ENCODE measurements at places on chromosomes 13 and 19.

- DNase-seq = no peak
Observed at GRCh38 chr19:54473892-54474372, 836 bp upstream of the CDC42EP5 start.

DNA sequence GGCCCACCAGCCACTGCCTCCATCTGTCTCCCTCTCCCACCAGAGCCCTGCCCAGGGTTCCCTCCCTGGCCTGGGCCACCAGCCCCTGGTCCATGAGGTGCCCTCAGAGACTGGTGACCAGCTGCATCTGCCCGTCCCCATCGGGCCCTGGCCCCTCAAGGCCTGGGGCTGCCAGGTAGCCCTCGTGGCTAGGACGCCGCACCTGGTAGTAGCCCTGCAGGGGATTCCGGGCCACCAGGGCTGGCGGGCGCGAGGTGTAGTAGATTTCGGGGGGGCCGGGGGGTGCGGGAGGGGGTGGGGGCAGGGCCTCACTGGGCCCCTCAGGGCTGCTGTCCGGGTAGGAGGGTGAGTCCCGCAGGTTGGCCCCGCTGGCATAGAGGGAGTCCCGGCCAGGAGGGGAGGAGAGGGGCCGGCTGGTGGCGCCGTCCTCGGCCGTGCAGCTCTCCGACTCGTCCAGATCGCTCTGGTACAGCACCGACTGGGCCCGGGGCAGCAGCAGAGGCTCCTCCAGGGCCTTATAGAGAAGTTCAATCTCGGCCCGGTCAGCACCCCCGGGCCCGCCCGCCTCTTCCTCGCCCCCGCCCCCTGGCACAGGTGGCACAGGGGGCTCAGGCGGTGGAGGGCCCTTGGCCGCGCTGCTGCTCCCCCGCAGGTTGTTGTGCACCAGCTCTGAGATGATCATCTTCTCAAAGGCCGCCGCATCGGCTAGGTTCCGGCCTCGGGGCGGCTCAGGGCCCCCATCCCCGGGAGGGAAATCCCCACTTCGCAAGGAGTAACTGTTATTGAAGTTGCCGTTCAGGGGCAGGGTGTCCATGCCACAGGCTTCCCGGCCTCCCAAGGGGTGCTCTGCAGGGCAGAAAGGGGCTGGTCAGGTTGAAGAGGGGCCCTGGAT is 14.6 kb upstream of the ASF1B start:
- DNase-seq = no peak

- no peak for DNase-seq
Observed at GRCh38 chr19:47661611-47662010, 51.6 kb upstream of the EHD2 start.

DNA sequence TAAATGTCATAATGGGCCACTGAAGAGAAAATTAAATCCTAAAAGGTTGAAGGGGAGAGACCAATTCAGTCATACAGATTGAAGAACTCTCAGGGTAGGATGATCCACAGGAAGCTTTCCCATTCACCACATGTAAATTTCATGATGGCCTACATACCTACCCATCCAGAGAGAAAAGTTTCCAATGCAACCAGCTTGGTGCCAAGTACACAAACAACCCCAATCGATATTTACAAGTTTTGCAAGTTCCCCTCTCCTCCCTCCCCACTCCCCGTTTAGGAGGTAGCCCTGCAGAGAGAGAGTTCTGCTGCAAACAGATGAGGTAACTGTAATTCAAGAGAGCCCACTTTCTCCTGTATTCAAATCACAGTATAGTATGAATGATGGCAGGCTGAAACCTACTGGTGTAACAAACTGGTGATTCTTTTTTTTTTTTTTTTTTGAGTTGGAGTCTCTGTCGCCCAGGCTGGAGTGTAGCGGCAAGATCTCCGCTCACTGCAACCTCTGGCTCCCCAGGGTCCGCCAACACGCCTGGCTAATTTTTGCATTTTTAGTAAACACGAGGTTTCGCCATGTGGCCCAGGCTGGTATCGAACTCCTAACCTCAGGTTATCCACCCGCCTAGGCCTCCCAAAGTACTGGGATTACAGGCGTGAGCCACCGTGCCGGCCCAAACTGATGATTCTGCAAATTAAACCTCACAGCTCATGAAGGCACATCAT is 14.4 kb downstream of the FOXO1 start:
- no peak for DNase-seq

GRCh38 chr13:113981611-113982295 is 7.9 kb upstream of the C13orf46 start:
- DNase-seq = no peak

GRCh38 chr13:59997976-59998375 is 165.8 kb downstream of the DIAPH3 start:
- DNase-seq = no peak

DNA sequence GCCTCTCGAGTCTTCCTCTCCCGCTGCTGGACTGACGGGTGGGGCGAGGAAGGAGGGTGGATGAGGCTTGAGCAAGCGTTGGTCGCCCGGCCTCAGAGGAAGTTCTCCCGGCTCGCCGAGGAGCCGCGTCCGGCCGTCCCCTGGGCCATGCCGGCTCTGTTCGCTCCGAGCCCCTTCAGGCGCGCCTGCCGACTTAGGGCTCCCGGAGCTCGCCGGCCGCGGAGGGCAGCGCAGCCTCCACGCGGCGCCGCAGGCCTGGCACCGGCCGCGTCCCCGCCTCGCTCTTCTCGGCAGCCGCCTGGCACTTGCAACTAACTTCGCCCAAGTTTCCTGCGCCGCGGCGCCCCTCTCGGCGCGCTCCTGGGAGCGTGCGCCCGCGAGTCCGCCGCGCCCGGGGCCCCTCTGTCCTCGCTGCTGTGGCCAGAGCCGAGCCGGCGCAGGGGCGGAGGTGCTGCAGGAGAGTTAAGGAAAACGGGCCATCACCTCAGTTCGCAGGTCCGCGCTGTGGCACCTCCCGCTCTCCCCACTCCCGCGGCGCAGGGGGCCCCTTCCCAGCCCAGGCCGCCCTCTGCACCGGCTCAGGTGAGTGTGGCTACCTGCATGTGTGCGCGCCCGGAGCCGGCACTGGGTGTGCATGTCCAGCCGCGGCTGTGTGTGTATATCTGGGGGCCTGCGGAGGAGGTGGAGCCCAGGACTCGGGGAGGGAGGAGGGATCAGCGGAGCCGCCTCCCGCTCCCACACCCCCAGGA is 641 bp upstream of the SOX21 start:
- no peak for DNase-seq

GRCh38 chr13:28743020-28743419 is 24.2 kb upstream of the SLC46A3 start:
- DNase-seq = no peak

DNA sequence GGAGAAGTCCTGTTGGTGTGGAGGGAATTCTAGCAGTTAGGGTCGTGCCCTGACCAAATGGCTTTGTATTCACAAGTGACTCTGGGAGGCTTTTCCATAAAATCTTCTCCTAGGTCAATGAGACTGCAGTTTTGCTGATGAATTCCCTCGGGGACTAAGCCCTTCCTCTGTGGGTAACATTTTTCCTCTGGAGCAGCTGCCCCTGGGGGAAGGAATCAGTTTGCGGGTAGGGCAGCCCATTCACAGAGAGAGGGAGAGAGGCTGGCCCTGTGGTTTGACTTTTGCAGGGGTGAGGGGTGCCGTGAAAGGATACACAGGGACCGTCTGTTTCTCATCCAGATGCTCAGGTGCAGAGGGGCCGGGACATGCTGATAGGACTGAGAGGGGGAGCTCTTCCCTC is 67.3 kb downstream of the ERICH6B start:
- DNase-seq = no peak

GRCh38 chr19:22523940-22524339 is 101.8 kb upstream of the ZNF98 start:
- DNase-seq = no peak

DNA sequence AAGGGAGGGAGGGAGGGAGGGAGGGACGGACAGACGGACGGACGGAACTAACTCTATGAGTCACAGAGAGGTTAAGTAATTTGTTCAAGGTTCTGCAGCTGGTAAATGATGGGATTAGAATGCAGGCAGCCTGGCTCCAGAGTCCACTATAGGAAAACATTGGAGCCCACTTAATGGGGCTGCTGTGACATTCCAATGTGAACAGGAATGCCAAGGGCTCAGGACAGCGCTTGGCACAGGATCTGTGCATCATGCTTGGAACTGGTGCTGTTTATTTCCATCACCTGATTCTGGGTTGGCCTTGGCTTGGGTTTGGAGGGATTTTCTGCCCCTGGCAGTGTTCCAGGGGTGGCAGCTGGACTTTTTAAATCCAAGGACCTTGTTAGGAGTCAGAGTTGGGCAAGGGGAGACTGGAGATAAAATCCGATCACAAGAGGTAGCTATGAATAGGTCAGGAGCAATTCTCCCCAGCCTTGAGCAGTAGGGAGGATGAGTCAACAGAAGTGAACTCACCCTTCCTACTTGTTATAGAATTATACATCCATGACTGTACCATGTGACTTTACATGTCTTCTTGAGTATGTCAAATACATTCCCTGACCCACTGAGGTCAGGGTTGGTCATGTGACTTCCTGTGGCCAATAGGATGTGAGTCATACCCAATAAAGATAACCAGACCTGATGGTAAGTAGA is 7.8 kb upstream of the HIF3A start:
- no peak for DNase-seq

GRCh38 chr19:45098521-45099466 is 5.8 kb downstream of the PPP1R37 start:
- DNase-seq = no peak

GRCh38 chr13:75196147-75196837 is 285.7 kb downstream of the TBC1D4 start:
- DNase-seq = no peak

DNA sequence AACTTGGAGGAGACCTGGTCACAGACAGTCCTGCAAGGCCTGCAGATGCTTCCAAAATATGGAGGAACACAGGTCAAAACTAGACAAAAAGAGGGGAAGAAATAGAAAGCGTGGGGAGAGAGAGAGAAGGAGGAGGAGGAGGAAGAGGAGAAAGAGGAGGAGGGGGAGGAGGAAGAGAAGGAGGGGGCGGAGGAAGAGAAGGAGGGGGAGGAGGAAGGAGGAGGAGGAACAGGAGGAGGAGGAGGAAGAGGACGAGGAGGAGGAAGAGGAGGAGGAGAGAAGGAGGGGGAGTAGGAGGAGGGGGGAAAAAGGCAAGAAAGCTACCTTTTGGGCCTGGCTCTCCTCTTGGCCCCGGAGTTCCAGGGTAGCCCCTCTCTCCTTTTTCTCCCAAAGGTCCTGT is 105.8 kb downstream of the COL4A1 start:
- no peak for DNase-seq
